ENCODE measurements at places on chromosomes 13 and 19. TPM values are rescaled to one million over a fixed set of nuclear protein-coding genes. Genes with fewer than 3 reads are reported as not detected.
A peak's percentile ranks its signal among the peaks of the same experiment; 100 is the strongest.

- ATAC-seq, result no peak
Measured at GRCh38 chr19:16668176-16668575, 7.2 kb downstream of the TMEM38A start.

- no peak for ATAC-seq
Measured at GRCh38 chr13:52451135-52451804, 836 bp upstream of the VPS36 start.

DNA sequence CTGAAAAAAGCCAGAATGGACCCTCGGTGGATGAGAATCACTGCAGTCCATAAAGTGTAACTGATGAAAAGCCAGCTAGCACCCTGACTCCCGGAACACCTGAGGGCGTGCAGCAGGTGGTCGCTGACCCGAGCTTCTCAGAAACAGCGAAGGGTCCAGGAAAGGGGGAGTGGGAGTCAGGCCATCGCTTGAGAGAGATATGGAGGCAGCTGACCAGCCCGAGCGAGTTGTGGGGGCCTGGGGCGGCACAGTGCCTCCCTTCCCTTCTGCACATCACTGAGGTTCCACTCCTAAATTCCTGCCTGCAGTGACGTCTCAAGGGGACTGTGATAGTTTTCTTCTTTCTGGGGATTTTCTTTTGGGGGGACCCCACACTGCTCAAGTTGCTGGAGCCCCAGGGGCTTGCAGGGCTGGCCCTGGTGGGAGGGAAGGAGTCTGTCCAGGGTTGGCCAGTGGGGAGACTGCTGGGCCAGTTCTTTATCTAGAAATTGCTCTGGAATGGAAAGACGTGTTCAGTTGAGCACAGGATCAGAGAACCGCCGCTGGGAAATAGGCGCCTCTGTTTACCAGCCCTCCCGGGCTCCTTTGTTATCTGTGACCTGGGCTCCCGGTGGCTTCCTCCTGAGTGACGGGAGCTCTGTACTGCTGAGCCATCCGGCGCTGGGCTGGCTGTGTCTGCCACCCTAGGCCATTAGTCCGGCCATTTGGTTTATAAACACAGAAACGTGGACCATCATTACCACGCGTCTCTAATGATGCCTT lies 71.3 kb downstream of the RAB20 start:
- ATAC-seq, result no peak

- ATAC-seq, result no peak
Measured at GRCh38 chr13:71912524-71912923, 45.5 kb upstream of the DACH1 start.

DNA sequence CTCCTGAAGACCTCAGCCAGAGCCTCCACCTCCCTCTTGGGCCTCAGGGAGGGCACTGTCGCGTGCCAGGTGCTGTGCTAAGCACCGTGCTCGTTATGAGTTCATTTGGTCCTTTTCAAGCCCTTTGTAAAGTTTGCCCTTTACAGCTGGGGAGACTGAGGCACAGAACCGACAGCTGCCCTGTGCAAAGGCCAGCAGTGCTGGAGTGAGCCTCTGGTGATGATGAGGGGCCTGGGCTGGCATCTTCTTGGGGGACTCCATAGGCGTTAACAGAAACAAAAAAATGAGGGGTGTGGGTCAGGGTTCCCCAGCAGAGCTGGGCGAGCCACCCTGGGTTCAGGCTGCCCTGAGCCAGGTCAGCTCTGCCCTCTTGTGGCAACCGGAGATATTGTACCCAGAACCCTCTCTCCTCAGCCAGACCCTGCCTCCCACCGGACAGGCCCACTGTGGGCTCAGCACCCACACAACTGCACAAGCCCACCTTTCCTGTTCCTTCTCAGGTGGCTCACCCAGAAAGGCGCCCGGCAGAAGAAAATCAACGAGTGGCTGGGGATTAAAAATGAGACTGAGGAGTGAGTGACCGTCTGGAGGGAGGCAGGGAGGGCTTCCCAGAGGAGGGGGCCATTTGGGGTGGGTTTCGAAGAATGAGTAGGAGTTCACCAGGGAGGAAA lies 5.5 kb upstream of the IFI30 start:
- peak; percentile 40 for ATAC-seq

- no peak for ATAC-seq
Measured at GRCh38 chr19:13154911-13155471, 4.8 kb downstream of the IER2 start.

DNA sequence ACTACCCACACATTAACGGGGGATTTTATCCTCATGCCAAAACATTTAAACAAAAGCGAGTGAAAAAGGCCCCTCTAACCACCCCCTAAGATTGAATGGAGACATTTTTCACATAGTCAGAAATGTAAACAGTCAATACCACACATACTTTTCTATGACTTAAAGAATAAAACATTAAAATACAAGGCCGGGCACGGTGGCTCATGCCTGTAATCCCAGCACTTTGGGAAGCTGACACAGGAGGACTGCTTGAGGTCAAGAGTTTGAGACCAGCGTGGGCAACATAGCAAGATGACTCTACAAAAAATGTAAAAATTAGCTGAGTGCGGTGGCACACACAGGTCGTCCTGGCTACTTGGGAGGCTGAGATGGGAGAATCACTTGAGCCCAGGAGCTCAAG lies 47.3 kb downstream of the MPHOSPH8 start:
- ATAC-seq, result no peak

DNA sequence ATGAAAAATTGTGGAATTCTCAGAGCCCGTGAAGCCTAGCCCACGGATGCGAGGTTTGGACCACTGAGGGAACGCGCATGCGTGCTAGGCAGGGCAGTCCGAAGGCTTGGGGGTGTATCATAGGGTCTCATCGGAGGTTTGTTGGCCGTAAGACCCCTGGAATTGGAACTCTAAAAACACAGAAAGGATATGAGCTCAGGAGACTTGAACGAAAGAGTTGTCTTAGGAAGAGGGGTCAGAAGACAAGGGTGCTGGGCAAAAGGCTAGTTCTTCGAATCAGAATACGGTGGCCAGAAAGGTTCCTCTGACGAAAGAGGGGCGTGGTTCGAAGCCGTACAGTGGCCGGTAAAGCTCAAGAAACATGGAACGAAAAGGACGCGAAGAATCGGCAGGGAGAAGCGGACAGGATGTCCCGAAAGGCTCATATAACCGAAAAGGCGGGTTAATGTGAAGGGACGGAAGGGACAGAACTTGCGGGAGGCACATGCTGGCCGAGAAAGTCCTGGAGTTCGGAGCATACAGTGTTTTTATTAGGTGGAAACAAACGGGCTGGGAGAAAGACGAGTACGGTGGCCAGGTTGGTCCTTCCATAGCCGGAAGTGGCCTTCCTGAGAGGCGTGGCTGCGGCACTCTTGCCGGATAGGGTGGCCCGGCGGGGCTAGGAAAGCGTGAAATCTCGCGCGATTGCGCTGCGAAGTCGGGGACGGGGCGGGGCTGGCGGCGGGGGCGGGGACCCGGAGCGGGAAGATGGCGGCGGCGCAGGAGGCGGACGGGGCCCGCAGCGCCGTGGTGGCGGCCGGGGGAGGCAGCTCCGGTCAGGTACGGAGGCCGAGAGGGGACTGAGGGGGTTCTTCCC lies at the start of gene CLPTM1:
Gene CLPTM1 (plus strand): TSS at position 732 of the 856 bp plus-strand sequence. CDS start 16 bp downstream, at position 748.
- peak; percentile 96 for ATAC-seq

GRCh38 chr19:13026462-13027370 lies 31.4 kb downstream of the NFIX start:
- no peak for ATAC-seq

DNA sequence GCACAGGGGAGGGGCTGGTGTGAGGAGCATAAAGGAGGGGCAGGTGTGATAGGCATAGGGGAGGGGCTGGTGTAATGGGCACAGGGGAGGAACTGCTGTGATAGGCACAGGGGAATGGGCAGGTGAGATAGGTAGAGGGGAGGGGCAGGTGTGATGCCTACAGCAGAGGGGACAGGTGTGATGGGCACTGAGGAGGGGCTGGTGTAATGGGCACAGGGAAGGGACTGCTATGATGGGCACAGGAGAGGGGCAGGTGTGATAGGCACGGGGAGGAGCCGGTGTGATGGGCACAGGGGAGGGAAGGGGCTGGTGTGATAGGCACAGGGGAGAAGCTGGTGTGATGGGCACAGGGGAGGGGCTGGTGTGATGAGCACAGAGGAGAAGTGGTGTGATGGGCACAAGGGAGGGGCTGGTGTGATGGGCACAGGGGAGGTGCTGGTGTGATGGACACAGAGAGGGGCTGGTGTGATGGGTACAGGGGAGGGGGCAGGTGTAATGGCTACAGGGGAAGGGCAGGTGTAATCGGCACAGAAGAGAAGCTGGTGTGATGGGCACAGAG lies 39.5 kb upstream of the POP4 start:
- no peak for ATAC-seq

DNA sequence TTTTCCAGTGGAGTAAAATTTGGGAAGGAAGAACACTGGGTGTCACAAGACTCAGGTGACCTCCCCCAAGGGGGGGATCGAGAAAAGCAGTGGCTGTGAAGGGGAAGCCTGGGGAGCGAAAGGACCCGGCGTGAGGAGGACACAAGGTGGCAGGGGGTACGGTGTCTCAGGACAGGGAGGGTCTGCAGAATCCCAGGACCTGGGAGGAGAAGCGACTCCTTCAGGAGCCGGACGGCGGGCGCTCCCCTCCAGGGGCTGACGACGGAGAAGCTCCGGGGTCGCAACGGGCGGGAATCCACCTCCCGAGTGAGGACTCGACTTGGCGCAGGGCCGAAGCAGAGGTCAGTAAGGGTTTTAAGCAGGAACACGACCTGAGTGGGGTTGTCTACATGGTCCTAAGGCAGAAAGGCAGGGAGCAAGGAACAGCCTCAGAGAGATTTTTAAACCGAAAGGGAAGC lies 529 bp downstream of the ZNF836 start:
- ATAC-seq, result peak; percentile 20

GRCh38 chr13:43139211-43139610 lies 115.8 kb downstream of the DNAJC15 start:
- ATAC-seq, result no peak

- no peak for ATAC-seq
Measured at GRCh38 chr19:11377237-11377636, 2.8 kb downstream of the SWSAP1 start.

DNA sequence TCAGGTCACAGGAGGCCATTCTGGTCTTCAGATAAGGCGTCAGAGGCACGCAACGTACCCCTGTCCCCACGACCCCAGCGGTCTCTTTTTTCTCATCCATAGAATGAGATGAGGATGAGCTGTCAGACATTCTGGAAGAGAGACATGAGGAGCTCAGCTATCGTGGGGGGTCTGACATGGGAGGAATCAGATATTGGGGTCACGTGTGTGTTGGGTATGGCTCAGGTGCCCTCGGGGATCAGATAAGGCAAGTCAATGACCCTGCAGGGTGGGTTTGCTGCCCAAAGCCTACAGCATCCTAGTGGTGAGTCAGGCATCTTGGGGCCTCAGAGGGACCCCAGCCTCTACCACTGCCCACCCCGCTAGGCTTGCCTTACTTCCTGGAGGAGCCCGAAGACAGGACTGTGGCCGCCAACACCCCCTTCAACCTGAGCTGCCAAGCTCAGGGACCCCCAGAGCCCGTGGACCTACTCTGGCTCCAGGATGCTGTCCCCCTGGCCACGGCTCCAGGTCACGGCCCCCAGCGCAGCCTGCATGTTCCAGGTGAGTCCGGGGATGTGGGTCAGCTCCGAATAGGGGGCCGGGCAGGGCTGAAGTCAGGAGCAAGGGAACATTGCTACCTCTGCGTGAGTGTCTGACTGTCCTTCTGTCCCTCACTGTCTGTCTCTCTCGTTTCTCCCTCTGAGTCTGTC lies 2.6 kb downstream of the AXL start:
- no peak for ATAC-seq

DNA sequence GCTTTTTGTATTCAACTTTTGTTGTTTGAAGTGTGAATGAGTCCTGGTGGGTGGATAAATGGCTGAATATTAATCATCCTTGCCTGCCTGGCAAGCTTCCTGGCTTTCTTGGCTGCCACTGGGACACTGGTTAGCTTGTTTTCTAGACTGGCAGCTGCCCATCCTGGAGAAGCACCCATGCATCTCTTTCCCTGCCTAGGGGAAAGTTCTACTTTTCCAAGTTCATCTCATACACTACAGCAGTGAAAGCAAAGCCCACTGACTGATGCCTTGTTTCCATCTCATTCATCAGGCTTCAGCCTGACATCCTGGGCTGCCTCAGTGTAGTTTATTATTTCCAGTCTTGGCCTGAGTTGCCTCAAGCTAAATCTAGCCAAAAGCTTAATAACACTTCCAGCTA lies 244.8 kb downstream of the PCDH20 start:
- no peak for ATAC-seq

- ATAC-seq, result peak; percentile 92
Measured at GRCh38 chr13:28819735-28820098, 422 bp upstream of the MTUS2 start.

- ATAC-seq, result peak; percentile 48
Measured at GRCh38 chr19:18122860-18123795, 25.6 kb downstream of the MAST3 start.

The NALCN gene
- 1.1 TPM for total RNA-seq

The KLK13 gene
- not detected for total RNA-seq

The FFAR1 gene
- not detected for total RNA-seq

The METTL21C gene
- total RNA-seq, result 0.62 TPM

The SELENOV gene
- not detected for total RNA-seq

The NOVA2 gene
- total RNA-seq, result 3.5 TPM

The PABPC3 gene
- not detected for total RNA-seq

The ZNF541 gene
- total RNA-seq, result not detected

The NCAN gene
- total RNA-seq, result not detected

The CCL25 gene
- total RNA-seq, result not detected

The JUNB gene
- 614 TPM for total RNA-seq

The PCP2 gene
- not detected for total RNA-seq

The SBSN gene
- total RNA-seq, result 13.4 TPM

The MYO16 gene
- total RNA-seq, result 1.6 TPM

Measured in gastroesophageal sphincter (tissue), 4 donors.